ENCODE measurements at places on chromosomes 1 and 21.

DNA sequence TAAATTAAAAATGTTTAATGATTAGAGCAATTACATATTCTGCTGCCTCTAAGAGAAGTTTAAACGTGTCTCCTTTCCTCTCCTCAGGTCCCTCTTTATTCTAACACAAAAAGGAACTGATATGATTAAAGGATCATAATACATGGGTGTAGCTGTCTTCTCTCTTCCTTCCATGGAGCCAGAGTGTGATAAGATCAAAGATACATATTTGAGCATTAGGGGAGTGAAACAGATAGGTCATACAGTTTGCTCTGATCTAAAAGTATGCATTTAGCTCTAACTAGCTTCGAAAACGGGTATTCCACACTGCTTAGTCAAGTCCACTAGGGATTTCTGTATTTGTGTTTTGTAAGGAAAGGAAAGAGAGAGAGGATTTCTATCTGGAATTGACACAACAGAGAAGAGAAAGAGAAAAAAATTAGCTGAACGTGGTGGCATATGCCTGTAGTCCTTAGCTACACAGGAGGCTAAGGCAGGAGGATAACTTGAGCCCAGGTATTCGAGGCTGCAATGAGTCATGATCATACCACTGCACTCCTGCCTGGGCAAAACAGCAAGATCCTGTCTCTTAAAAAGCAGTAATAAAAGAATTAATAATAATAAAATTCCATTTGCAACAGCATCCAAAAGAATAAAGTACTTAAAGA lies 63.1 kb downstream of the CDC42BPA start:
- DNase-seq = no peak

DNA sequence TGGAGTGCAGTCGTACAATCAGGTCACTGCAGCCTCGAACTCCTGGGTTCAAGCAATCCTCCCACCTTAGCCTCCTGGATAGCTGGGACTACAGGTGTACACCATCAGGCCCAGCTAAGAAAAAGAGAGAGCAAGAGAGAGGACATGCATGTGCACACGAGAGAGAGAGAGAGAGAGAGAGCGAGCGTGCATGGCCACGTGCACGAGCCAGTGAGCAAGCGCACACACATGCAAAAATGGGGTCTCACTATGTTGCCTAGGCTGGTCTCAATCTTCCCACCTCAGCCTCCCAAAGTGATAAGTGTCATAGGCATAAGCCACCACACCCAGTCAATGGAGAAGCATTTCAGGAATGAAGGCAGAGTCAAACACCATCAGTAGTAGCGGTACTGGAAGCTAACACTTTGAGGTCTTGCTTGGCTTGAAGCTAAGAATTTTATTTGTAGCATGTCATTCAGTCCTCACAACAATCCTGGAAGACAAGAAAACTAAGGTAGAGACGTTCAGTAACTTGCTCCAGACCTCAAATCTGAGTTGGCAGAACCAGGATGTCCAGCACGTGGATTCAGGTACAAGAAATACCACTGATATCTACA lies 14.5 kb downstream of the GNB1 start:
- DNase-seq = no peak

- DNase-seq = no peak
Observed at GRCh38 chr1:44322367-44322766, 32.7 kb downstream of the ERI3 start.

DNA sequence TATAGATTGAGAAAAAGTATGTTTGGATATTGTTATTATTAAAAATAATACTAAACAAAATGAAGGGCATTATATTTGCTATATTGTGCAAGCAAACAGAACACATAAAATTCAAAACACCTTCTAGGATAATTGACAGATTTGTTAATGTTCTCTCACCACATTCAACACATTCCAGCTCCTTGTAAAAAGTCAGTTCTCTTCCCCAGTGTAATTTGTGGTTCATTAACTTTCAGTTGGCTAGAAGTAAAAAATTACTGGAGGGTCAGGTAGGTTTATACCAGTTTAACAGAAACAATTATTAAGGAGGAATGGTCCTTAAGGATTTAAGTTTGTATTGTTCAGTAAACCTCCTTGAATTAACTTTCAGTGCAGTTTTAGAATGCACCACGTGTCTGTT lies 1235.3 kb upstream of the ADGRL2 start:
- DNase-seq = no peak

DNA sequence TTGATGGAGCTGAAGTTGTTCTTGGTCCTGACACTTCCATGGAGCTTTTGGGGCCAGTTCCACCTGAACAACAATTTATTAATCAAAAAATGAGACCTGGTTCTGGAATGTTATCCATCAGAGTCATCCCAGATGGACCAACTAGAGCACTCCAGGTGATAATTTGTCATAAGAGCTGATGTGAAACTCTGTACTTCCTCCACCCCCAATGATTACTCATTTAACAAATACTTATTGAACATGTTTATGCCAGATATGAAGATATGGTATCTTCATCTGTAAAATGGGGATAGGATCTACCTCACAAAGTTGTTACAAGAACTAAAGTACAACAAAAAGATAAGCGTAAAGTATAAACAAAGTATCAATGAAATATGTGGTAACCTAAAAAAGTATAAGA lies 153.2 kb downstream of the VPS13D start:
- no peak for DNase-seq

DNA sequence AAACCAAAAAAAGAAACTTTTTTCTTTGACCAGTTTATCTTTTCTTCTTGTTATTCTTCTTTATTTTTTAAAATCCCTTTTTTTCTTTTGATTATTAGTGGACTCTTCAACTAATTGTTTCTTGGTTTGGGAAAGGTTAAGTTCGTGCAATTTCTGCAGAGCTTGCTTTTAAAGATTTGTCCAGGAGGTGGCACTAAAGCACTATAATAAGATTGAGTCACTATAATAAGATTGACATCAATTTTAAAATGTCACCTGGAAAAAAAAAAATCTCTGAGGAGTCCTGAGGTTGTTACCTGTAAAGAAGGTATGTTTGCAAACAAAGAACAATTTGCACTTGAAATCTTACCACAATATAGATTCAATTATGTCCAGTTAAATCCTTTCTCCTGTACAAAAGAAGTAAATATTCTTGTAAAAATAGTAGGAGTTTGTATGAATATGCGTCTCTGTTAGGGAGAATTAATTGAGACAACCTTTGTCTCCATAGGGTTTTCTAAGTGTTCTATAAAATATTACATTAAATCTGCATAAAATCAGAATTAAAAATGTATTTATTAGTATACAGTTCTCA lies 166.7 kb downstream of the ADGRL4 start:
- peak; percentile 39 for DNase-seq

DNA sequence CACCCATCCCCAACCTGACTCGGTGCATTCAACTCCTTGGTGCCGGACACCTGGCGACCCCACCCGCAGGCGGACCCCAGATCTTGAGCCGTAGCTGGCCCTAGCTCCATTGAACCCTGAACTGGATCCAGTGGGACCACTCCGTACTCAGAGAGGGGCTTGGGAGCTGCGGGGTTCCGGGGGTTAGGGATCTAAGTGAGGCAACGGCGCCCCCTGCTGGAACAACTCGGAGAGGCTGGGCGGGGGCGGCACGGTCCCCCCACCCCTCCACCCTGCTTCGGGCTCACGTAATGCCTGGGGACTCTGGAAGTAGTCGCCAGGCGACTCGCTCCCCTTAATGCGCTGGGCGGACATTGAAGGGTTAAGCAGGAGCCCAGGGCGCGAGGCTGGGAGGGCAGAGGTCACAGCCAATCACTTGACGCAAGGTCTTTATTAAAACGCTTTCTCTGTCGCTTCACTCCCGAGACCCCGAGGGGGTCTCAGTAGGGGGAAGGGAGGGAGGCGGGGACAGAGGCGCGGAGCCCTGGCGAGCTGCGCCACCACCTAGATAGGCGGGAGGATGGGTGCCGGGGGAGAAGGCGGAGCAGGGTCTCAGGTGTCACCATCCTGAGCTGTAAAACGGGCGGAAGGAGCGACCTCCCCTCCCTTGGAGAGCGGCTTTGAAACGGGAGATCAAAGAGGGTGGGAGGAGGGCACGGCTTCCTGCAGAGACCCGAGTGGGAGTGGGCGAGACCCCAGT lies 704 bp upstream of the CRABP2 start:
- DNase-seq = peak; percentile 73

DNA sequence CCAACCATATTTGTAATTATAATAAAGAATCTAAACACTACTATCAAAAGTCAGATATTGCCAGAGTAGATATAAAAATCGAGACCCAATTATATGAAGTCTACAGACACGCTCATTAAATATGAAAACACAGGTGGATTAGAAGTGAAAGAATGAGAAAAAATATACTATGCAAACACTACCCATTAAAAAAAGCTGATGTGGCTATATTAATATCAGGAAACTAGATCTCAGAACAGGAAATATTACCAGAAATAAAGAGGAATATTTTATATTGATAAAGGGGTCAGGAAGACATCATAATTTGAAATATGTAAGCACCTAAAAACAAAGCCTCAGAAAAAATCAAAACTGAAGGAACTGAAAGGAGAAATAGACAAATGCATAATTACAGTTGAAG lies 88.3 kb downstream of the URB2 start:
- DNase-seq = no peak

GRCh38 chr1:101003012-101003650 lies 22.5 kb downstream of the DPH5 start:
- no peak for DNase-seq

- no peak for DNase-seq
Observed at GRCh38 chr1:29592261-29592615, 355.9 kb downstream of the PTPRU start.

DNA sequence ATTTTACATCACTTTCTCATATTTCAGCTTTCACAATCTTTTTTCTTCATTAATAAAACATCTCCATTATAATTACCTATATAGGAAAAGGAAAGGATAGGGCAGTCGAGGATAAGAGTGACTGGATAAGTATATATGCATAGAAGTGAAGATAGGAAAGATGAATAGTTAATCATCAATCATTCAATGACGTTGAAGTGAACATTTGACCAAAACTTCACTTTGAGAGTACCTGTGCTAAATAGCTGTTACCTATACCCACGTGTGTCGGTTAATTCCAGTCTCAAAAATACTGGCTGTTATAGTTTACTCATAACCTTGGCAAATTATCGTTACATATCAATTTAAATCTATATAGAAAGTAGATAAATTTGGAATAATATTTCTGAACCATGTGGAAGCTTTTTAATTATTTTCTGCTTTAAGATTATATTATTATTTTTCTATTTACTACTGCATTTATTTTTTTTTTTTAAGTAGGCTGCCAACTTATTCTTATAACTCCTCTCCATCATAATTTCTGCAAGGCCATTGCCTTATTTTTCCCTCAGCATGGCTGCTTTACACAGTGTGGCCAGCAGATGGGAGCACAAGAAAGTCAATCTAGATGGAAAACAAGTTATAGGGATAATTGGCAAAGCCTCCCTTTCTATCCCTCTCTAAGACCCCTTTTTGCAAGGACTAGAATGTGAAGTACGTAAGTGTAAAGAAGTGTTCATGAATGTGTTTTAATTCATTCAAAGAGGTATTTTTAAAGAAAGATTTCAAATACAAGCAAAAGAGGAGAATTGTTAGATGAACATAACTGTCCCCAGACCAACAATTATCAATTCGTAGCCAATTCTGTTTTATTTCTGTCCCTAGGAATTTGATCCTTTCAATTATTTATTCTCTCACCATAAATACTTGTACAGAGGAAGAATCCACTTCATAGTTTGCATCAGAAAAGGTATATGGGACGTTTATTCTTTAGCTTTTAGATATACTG lies 290.4 kb downstream of the KCNT2 start:
- DNase-seq = peak; percentile 48

DNA sequence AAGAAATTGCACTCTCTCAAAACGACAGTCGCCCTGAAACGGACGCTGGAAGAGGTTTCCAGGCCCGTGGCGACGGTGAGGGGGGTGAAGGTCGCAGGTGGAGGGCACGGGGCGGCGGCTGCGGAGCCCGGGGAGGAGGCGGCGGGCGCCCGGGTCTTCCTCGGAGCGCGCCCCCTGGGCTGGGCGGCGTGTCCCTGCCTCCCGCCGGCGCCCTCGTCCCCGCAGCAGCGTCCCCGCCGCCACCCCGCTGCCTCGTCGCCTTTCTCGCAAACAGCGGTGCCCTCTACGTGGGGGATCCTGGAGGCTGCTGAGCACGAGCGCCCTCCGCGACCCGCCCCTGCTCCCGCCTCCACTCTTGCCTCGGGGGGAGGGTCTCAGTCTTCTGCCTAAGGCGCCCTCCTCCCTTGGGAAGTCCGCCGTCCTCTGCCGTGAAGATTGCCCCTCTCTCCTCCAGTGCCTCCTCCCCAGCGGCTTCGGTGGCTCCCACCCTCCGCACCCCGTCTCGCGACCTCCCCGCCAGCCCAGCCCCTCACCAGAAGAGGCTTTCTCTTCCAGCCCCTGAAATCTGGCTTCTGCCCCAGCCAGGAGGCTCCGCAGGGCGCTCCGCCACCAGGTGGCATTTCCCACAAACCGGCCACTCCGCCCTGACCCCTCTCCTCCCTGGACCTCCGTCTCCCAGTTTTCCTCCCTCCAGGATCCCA lies 227.4 kb downstream of the SDCCAG8 start:
- no peak for DNase-seq

- DNase-seq = no peak
Observed at GRCh38 chr1:44512313-44512885, 107.3 kb downstream of the RNF220 start.

DNA sequence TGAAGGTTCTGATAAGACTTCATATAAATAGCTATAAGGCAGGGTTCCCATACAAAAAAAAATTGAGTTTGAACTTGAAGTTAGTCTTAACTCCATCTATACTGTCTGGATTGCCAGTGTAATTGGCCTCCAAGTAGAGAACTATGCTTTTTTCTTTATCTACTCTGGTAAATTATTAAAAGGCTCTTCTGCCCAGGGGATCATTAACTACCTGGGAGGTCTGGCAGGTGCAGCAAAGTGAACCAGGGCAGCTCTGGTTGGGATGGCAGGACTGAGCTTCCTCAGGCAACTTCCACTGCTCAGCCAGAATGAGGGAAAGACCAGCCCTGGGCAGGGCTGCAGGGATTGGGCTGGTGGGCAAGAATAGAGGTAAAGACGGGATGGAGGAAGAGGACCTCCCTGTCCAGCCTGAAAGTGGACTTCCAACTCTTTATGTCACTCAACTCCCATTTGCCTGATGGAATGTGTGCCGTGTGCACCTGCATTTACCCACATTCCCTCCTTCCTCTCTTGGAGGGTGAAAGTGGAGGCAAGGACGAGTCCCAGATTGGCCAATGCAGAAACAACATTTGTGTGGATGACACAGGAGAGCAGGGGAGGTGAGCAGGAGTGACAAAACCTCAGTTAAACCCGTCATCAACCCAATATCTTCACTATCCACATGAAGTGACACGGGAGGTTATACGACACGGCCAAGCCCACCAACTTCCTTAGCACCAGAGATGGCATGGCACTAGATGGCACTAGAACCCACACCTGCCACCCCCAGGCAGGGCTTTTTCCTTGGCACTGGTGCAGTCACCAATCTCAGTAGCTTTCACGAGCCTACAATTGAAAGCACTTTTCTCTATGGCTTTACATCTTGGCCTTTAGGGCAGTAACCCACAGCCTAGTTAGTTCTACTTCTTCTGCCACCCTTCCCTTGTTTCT lies 25.2 kb downstream of the CCN1 start:
- DNase-seq = no peak

GRCh38 chr1:174445817-174446216 lies 1.9 kb upstream of the GPR52 start:
- DNase-seq = no peak
